CMK (cell line): ENCODE measurements at places on chromosomes 2 and 18.

- DNase-seq: no peak
These were observed 47.8 kb downstream of the PRELID3A start for GRCh38 chr18:12455496-12455895.

DNA sequence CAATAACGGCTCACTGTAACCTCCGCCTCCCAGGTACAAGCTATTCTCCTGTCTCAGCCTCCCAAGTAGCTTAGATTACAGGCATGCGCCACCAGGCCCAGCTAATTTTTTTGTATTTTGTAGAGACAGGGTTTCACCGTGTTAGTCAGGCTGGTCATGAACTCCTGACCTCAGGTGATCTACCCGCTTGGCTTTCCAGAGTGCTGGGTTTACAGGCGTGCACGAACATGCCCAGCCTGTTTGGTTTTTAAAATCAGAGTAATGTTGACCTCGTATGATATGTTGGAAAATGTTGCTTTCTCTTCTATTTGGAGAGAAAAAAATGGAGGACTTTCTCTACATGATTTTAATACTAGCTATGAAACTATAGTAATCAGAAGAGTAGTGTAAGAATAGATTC, 386.2 kb downstream of the PTH2R start:
- no peak for DNase-seq

DNA sequence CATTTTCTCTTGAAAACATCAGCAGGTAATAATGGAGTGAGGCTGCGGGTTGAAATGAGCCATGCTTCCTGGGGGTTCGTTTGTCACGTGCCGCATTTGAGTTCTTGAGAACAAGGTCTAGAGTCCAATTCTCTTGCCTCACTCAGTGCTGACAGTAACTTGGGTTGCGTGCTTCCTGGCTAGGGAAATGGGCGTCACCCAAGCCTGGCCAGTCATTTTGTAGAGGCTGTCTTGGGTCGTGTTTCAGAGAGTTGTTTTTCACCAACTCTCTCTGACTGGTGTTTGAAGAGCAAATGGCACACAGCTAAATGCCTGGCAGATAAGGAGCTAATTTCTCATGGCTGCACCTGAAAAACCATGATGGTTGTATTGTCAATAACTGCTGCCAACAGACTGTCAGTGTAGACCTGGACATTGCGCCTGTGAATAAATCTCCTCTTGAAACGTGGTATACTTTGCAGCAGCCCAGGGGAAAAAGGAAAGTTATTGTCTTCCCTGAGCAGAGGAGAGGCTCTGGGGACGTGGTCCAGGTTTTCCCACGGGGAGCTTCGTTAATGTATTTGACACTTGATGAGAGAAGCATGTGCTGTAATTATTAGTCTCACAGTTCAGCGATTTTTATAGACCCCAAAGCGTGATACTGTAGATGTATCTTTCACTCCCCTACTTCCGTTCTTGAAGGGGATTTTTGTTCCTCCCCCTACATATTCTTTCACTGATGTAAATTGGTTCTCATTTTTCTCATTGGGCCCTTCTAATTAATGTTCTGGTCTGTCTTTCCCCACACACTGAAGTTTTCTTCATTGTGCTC, 196.0 kb downstream of the FHOD3 start:
- DNase-seq: no peak

GRCh38 chr2:20513946-20514345, 67.1 kb downstream of the RHOB start:
- no peak for DNase-seq

- DNase-seq: no peak
These were observed 48.2 kb downstream of the LONRF2 start for GRCh38 chr2:100274076-100274475.

GRCh38 chr2:195842932-195843331, 185.9 kb downstream of the SLC39A10 start:
- DNase-seq: no peak

- DNase-seq: no peak
These were observed 1072.1 kb upstream of the FANCL start for GRCh38 chr2:59312967-59313940.

DNA sequence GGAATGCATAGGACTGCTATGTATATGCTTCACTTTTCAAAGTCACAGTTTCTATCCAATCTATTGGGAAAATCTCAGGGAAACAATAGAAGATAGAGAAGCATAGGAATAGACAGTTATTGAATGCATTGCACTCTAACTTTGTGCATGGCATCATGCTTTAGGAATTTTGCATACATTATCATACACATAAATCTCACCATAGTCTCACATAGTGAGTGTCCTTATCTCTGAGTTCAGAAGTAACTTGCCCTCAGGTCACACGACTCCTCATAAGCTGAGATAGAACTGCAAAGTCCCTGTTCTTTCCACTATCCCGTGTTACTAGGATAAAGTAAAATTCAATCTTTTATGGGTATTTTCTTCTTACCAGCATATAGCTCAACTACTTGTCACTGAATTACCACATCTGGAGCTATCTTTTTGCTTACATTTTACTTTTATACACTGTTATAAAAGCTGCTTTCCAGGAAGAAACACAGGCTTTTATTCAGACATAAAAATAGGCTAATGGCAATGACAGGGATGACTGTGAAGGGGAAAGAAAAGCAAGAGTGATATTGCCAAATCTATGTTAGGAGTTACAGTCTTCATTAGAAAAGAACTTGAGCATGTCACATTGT, 666.9 kb downstream of the XIRP2 start:
- no peak for DNase-seq

DNA sequence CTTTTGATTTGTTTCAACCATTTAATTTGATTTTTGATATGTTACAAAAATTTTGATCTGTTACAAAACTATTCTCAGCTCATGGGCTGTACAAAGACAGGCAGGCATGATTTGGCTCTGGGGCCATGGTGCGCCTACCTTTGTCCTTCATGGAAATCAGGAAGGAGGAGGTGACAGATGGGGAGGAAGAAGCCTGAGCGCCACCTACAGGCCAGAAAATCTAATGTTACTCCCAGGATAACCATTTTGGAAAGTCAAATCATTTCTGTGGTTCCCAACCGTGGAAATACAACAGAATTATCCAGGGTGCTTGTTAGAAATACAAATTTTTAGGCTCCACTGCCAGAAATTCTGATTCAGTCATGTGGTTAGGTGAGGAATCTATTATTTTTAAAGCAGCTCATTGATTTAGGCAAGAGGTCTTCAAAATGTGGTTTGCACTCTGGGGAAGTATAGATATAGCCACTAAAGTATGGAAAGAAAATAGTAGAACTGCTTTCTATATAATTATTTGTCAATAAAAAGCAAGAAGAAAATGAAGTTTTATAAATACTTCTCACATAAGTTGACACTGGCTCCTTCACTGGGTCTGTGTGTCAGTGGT, 93.9 kb downstream of the EVA1A start:
- DNase-seq: peak; percentile 21

DNA sequence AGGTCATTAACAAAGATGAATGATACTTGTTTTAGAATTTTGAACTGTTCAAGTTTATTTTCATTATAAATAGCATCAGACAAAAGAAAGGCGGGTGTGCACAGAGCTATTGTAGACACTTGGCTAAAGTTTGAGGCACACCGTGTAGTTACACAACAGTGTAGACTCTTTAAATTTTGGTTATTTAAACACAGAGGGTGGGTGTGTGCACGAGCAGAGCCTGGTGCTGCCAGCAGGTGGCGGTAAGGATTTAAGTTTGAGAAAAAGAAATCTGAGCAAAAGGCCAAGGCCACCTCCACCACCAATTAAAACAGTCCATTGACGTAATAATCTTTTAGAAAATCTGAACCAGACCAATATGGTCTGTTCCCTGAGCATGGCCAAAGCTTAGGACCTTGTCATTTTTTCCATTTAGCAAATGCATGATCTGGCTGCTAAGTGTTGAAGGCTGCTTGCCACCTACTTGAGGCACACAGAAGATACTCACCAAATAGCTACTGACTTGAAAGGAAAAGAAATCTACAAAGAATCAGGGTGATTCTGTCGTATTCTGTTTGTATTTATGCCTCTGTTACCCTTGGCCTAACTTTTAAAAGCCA, 14.3 kb downstream of the COPS7B start:
- DNase-seq: no peak
